ENCODE measurements at places on chromosomes 1 and 21.

GRCh38 chr21:44299458-44300261 lies at the start of gene PFKL:
TSS of gene PFKL (plus strand) at chr21:44300053. CDS start at chr21:44300106, 53 bp downstream.
- DNase-seq, result no peak

- no peak for DNase-seq
These were observed 46.1 kb downstream of the NME7 start for GRCh38 chr1:169321539-169321938.

DNA sequence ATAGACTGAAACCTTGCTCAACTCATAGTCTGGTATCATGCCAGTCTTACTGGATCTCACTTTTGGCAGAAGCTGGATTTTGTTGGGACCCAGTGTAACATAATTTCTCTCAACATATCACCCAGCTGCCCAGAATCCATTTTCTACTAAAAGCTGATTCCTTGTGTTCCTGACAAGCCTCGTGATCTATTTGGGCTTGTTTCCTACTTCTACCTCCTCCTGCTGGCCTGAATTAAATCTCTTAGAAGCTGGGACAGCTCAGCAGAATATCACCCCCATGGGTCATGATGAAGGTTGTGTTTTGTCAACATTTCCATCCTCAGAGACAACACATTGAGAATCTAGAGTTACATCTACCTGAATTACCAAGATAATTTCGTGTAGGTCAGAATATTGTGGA lies 7.7 kb downstream of the GOLT1A start:
- no peak for DNase-seq

- DNase-seq, result no peak
These were observed 47.1 kb downstream of the PACC1 start for GRCh38 chr1:212367474-212368072.

DNA sequence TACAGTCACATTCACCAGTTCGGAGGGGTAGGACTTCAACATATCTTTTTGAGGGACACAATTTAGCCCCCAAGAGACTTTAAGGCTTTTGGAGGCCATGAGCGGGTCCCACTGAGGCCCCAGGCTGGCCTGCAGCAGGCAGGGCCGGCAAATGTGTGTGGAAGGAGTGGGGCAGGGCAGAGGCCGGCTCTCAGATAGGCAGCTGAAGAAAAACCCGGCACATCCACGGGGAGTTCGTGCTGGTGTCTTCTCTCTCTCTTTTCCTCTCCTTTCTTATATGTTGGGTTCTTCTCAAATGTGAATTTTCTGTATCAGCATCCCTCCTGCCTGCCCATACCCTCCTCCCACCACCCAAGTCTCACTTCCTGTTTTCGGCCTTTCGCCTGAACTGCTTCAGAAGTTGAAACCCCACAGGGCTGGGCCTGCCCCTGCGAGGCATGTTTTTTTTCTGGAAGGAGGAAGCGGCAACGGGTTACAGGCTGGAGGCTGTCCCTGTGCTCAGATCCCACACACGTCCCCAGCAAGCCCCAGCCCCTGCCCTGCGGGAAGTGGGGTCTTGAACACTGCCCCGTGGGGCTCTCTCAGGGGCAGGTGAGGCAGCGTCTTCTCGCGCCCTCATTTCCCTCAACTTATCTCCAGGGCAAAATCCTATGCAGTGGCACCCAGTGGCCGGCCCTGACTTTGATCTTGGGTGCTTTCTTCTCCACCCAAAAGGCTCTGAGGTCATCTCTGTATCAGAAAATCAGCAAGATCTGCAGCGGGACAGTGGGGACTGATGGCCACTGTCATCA lies 9.7 kb upstream of the UMODL1 start:
- no peak for DNase-seq

GRCh38 chr1:248686815-248687214 lies 15.8 kb downstream of the OR14I1 start:
- no peak for DNase-seq

DNA sequence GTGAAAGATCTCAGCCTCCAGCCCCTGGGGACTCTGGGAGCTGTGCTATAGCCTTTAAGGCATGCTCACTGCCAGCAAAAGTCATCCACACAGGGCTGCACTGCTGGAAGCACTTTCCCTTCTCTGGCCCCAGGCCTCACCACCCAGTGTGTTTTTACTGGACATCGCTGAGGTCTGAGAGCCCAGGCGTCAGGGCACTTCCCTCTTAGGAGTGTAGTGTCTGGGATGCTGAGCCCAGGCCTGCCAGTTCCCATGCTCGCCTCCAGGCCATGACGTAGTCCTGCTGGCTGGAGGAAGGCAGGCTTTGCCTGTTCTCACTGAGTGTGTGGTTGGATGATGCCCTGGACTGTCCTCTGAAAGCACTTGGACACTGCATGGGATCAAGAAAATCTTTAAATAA lies 101.2 kb downstream of the GDAP2 start:
- DNase-seq, result no peak

GRCh38 chr21:28344985-28345384 lies 647.7 kb downstream of the LTN1 start:
- DNase-seq, result no peak

- DNase-seq, result no peak
These were observed 19.8 kb downstream of the LRRC52 start for GRCh38 chr1:165563551-165563950.

DNA sequence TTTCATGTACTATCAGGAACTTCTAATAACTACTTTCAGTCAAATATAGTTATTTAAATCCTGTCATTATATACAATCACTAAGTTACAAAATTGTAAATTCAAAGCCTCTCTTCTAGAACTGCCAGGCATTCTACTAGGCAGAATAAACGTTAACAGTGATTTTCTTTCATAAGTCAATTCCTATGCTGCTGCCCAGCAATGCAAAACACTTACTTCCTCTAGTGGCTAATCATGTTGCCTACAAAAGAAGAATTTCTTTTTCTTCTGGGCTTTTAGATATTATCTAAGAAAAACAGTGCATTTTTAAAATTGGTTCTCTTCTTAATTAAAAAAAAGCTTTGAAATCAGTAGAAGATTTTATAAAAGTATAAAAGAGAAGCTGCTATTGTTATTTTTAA lies 509.8 kb upstream of the ADAMTS5 start:
- DNase-seq, result no peak

- no peak for DNase-seq
These were observed 41.8 kb upstream of the ACTRT2 start for GRCh38 chr1:2979191-2980072.

DNA sequence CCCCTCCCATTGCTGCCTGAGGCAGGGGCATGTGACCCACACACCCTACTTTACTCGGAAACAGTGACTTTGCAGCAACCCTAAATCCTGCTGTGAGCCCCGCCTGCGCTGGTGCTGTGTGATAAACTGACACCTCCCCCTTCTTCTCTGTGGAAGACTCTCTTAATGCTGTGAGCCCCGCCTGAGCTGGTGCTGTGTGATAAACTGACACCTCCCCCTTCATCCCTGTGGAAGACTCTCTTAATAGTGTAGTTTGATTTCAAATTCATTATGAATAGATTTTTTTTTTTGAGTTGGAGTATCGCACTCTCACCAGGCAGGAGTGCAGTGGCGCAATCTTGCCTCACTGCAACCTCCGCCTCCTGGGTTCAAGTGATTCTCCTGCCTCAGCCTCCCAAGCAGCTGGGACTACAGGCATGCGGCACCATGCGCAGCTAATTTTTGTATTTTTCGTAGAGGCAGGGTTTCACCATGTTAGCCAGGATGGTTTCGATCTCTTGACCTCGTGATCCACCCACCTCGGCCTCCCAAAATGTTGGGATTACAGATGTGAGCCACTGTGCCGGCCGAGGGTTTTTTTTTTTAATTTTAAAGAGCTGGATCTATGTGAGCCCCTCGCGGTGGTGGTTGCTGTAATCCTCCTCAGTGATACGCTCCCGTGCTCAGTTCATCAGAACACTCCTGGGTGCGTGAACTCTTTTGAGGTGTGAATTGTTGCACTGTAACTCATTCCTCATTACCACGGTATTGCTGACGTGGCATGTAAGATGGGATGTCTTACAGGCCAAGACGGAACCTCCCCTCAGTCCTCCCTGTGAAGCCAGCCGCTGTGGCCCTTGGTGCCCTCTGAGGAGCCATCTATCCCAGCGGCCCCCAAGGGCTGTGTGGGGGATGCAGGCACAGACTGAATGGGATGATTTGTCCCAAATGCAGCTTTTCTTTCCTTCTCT lies 60.3 kb downstream of the GALNT2 start:
- no peak for DNase-seq

GRCh38 chr1:45569962-45570581 lies 13.8 kb upstream of the NASP start:
- DNase-seq, result peak; percentile 81

- no peak for DNase-seq
These were observed 1.2 kb downstream of the PPT1 start for GRCh38 chr1:40095806-40096205.

- DNase-seq, result no peak
These were observed 9.3 kb downstream of the SPATA45 start for GRCh38 chr1:212838145-212838544.

DNA sequence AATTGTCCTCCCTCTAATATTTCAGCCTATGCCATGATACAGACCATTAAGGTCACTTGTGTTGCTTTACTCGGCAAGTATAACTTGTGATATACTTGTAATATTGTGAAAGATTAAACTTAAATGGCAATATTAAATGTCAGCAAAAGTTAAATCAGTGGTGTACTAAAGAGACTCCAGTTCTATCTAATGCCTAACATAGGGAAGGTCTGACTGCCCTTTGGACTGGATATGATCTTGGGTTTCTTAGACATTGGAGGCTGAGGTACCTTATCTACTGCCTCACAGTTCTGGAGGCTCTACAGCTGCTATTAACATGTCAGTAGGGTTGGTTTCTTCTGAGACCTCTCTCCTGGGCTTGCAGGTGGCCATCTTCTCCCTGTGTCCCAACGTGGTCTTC lies 89.9 kb downstream of the MT1HL1 start:
- DNase-seq, result no peak

DNA sequence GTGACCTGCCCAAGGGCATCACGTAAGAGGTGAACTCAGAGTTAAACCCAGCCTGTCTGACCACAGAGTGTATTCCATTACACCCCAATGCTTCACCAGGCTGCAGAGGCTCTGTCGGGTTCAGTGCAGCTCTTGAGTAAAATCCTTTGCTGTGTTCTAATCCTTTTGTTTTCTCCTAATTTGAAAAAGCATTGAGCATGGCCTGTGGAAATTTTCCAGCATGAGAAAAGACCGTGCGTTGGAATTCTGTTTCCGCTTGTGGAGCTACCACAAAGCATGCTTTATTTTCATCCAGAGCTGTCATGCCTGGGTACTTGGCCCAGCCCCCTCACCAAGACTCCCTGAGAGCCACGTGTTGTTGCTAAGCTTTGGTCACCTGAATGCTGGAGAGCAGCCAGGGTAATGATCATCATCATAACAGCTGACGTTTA lies 317.6 kb downstream of the PRDM2 start:
- no peak for DNase-seq

- DNase-seq, result peak; percentile 61
These were observed 83.1 kb downstream of the HHIPL2 start for GRCh38 chr1:222464841-222465210.

- DNase-seq, result no peak
These were observed 55.4 kb downstream of the SLC37A1 start for GRCh38 chr21:42568866-42569731.

DNA sequence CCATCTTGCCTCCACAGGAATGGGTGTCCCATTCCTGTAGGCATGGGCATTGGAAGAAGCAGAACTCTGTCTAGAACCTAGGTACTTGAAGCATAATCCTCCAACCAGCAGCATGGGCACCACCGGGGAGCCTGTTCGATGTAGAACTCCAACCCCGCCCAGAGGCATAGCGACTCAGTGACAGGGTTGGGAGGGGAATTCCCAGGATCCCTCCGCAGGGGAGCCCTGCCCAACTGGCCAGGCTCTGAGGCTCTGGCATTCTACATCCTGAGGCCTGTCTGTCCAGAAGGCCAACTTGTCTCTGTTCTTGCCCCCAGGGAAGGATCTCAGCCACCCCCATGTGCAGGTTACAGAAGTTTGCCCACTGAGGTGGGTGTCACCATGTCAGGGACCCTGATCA lies 38.2 kb downstream of the CACNA1S start:
- no peak for DNase-seq

DNA sequence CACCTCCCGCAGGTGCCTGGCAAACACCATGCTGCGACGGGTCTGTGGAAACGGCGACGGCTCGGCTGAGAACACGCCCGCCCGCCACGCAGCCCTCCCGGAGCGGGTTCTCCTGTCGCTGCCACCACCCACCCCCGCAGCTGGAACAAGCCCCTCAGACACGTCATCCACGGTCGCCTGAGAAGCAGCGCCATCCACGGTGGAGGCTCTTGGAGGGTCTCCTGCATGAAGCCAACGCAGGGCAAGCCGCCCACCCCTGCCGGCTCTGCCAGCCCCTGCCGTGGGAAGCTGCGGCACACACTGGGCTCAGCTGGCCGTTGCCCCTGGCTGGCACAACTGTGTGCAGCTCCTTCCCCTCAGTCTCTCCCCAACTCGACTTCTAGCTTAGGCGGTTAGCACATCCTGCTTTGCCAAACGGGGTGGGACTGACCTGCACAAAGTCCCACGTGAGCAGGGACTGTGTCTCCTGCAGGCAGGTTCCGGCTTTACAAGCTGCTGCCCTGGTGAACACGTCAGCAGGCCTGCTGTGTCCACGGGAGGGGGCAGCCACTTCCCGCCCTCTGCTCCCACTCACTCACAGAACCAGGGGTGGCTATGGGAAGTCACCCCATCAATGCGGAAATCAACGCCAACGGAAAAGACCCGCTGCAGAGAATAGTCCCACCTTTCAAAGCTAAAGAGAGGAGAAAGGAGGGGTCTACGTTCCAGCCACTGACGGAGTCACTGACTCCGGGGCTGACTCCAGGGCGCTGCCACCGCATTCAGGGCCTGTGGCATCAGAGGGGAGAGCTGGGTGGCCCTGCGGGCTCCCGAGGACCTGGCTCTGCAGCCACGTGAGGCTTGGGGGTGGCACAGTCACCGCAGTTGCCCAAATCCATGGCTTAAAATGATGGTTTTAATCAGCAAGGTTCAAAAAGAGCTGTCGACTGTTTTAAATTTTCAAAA lies 10.3 kb downstream of the POFUT2 start:
- DNase-seq, result no peak

GRCh38 chr1:226980122-226980560 lies 40.0 kb downstream of the COQ8A start:
- no peak for DNase-seq

- DNase-seq, result peak; percentile 18
These were observed 71.2 kb downstream of the VWA5B1 start for GRCh38 chr1:20361805-20362381.

GRCh38 chr1:117678246-117678977 lies 72.6 kb downstream of the TENT5C start:
- no peak for DNase-seq

GRCh38 chr21:45130324-45130774 lies 56.0 kb downstream of the ADARB1 start:
- DNase-seq, result no peak

DNA sequence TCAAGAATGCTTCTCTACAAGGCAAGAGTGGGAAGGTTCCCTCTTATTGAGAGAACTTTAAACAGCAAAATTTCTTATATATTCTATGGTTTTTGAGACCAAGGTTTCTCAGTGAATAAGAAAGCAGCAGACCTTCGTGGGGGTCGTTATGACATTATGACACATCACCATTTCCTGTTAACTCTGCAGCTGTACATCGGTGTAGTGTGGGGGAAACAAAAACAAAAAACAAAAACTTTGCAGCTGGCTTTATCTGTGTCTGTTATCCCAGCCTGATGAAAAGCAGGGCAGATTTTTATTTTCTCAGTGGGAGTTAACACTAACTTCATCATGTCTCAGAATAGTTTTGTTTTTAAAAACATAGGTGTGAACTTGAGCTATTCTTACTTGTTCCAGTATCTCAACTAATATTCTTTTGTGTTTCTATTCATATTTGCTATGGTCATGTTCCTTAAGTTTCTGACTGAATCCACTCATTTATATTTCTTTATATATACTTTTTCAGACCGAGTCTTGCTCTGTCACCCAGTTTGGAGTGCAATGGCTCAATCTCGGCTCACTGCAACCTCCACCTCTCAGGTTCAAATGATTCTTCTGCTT lies 2.1 kb downstream of the SDE2 start:
- DNase-seq, result no peak
